ENCODE measurements at places on chromosomes 4 and X.

GRCh38 chrX:153857348-153857903 is 27.1 kb upstream of the PDZD4 start:
- no peak for DNase-seq

DNA sequence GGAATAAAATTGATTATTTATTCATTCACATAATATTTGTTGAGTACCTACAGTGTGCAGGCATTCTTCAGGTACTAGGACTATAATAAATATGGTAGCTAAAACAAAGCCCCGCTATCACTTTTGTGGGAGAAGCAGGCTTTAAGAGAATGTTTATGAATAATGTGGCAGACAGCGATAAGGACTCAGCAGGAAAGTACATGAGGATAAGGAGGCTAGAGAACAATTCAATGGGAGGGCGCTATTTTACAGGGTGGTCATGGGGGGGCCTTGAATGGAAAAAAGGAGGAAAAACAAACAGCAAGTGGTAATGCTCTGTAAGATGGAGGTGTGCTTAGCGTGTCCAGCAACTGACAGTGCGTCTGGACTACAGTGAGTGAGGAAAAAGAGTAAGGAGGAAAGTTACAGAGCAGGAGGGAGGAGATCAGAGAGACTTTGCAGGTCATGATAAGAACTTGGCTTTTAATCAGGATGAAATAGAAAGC is 264.2 kb upstream of the ETNPPL start:
- DNase-seq = no peak

DNA sequence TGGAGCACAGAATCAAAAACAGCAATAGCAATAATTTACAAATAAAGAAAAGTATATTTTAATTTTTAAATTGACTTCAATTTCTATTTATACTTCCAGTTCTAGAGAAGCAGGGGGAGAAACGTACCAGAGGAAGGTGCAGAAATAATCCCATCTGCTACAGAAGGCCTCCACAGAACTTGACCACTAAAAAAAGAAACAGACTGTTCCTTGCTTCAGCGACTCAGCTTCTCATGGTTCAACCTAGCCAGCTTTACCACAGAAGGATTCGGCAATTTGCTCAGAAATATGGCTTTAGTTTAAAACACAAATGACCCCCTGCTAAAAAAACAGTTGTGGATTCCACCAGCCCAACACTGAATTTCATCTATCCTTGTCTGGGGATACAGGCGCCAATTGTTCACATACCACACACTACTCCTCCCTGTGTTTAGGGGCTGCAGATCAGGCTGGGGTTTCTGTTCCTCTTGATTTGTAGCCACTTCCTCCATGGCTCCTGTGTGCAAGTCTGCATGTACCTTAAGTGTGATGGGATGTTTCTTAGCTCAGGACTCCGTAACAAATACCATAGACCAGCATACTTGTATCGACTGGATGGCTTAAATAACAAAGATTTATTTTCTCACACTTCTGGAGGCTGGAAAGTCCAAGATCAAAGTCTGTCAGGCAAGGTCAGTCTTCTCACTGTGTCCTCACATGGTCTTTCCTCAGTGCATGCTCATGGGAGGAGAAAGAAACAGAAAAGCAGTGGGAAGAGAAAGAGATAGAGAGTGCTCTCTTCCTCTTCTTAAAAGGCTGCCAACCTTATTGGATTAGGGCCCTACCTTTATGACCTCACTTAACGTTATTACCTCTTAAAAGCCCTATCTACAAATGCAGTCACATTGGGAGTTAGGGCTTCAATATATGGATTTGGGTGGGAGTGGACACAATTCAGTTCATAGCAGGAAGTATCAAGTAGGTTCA is 79.1 kb downstream of the AMOT start:
- DNase-seq = no peak

GRCh38 chr4:2515830-2516550 is 20.5 kb upstream of the FAM193A start:
- no peak for DNase-seq

DNA sequence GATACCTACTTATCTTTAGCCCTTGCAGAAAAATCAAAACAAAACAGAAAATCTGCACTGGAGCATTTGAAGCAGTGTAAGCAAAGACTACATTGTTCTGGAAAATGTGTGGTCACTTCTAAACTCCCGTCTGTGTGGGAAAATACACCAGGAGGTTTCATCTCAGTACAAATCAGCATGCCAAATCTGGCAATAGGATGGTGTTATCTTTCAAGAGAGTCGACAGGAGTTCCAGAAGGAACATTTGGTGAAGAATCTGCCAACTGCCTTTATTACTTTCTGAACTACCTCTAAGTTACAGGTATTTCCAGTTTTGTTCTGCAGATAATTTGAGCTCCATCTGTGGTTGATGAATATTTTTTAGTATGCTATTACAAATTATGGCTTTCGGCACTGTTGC is 1348.0 kb downstream of the RAPGEF2 start:
- no peak for DNase-seq

GRCh38 chr4:20042769-20043168 is 208.9 kb upstream of the SLIT2 start:
- DNase-seq = no peak

DNA sequence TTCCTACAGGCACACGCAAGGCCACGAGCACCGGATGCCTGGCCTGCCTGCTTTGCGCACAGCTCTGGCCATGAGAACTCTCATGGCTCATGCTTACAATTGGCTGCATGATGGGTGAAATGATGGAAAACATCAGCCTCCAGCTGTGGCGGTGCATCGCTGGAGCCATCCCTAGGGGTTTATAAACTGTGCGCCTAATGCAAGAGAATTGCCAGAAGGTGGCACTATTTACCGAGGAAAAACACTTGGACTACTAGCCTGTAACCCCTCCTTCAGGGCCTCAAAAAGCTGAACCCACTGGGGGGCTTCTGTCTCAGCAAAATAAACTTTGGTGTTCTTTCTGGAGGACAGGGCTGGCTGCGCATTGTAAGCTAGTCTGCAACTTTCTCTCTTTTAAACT is 51.9 kb downstream of the PHKA2 start:
- no peak for DNase-seq

GRCh38 chr4:106583567-106583966 is 215.0 kb upstream of the GIMD1 start:
- peak; percentile 75 for DNase-seq

- no peak for DNase-seq
These were observed 130.3 kb downstream of the ARHGAP10 start for GRCh38 chr4:147862043-147862692.

DNA sequence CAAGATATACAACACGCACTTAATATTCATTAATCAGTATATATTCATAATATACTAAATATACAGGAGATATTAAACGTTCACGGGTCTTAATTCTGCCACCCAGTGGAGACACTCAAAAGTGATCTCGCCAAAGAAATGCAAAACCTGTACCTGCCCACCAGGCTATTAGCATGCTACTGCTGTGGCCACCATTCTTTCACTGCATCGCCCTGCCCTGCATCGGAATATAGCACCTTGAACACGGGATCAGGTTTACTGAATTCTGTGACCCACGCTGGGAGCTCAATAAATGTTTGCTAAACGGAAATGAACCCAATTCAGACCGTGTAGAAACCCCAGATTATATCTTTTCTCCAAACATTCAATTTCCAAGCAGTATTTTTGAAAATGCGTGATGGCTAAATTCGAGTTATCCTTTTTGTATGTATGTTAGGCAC is 840 bp upstream of the CLCN3 start:
- DNase-seq = peak; percentile 76

GRCh38 chr4:181752516-181752915 is 490.7 kb upstream of the TENM3 start:
- no peak for DNase-seq

DNA sequence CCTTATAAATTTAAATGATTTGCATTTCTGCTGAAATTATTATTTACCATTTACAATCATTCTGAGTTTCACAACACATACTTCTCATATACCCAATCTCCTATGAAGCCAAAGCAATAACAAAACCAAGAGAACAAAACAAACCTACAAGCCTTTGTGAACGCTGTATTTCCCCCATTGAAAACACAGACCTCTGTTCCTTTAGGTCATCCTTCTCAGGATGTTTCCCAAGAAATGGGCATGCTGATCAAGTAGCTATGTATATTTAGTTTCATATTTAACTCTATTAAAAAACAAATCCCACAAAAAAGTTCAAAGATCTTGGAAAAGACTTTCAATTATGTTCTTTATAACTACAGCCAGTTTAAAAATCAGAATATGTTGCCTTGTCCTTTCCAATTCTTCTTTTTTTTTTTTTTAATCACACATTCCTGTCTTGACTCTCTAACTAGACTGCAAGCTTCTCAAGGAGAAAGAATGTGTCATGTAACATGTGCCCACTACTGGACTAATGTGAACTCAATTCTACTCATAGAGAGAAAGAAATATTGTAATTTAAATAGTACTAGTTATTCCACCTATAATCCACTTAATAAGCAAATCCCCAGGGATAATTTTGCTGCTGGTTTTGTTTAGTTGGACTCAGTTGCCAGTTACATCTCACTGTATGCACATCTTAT is 84.3 kb upstream of the PRSS48 start:
- no peak for DNase-seq

DNA sequence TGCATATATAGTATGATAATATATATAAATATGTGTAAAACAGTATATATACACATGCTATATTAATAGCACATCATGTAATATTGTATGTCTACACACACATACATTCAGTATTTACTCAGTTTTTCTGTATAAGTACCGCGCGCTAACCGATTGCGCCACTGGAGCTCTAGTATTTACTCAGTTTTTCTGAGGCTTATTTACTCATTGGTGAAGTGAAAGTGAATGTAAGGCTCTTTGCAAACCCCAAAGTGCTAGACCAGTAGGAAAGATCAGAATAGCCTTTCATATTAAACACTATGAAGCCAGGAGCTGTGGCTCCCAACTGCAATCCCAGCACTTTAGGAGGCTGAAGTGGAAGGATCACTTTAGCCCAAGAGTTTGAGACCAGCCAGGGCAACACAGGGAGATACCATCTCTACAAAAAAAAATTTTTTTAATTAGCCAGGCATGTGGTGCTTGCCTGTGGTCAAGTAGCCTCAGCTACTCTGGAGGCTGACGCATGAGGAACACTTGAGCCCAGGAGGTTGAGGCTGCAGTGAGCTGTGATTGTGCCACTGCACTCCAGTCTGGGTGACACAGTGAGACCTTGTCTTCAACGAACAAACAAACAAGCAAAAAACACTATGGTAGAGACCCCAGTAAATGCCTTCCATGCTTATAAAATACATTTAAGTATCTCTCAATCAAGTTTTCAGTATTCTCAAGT is 125.8 kb downstream of the KIT start:
- DNase-seq = no peak

GRCh38 chrX:69038188-69038587 is 127.1 kb downstream of the PJA1 start:
- no peak for DNase-seq

DNA sequence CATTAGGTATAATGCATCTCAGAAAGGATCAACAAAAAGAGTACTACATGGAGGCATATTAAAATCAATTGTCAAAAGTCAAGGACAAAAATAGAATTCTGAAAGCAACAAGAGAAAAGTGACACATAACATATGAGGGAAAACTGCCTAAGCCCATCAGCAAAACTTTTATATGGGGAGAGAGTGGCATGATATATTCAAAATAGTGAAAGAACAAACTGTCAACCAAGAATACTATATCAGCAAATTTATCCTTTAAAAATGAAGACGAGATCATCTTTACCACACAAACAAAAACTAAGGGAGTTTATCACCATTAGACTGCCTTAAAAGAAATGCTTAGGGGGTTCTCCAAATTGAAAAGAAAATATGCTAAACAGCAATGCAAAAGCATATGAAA is 86.4 kb upstream of the CHRDL1 start:
- no peak for DNase-seq

DNA sequence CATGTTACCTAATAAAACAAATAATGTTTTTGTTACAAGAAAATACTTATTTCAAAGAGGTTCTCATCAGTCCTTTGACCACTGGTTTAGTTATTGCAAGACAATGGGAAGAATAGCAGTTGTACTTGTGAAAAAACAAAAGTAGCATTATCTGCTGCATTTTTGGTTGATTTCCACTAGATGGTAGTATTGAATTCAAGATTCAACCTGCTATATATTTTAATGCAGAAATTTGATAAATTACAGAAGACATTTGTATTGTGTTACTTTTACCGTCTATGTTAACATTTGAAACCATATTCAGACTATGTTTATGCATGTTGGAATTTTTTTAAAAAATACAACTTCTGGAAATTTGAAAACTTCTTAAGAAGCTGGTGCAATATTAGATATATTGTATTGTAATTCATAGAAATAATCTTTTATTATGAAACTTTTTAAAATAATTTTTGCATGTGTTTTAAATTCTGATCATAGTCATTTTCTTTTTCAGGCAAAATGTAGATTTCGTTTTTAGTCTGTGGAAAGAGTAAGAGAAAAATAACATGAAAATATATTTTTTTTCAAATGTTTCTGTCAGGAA is 56.4 kb downstream of the SPCS3 start:
- peak; percentile 48 for DNase-seq

All from LoVo (cell line).